ENCODE measurements at places on chromosomes 16 and 17.

DNA sequence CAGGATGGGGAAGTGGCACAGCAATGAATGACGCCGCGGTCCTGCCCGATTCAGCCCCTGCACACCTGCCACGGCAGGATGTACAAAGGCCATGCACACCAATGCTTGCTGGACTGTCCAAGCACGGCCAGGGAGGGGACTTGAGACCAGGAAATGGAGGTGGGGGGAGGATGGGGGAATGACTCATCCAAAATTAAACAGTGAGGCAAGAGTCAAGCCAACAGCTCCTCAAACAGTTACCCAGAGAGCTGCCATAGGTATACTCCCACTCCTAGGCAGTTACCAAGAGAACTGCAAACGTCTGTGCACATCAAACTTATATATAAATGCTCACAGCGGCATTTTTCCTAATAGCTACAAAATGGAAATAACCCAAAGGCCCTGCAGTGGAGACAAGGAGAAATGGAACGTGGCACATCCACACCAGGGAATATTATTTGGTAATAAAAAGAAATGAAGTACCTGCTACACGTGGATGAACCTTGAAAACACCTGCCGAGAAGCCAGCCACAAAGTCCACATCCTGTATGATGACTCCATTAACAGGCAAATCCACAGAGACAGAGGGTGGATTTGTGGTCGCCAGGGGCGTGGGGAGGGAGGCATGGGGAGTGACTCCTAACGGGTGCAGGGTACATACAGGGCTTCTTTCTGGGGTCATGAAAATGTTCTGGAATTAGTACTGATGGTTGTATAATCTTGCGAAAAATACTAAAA is 54.1 kb downstream of the VAC14 start:
- DNase-seq: no peak

DNA sequence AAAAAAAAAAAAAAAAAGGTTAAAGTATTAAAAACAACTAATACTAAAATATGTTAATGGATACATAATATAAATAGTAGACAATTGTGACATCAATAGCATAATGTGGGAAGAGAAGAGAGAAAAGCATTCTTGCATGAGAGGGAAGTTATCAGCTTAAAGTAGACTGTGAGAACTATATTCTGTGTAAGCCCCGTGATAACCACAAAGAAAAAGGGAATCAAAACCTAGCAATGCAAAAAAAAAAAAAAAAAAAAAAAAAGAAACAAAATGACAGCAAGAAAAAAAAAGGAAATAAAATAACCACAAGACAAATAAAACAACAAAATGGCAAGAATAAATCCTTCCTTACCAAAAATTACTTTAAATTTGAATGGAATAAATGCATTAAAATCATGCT is 39.8 kb upstream of the MYLK3 start:
- DNase-seq: no peak

GRCh38 chr17:66190738-66191592 is 968 bp downstream of the CEP112 start:
- no peak for DNase-seq

GRCh38 chr16:50800074-50800473 is 58.2 kb downstream of the CYLD start:
- DNase-seq: peak; percentile 22

GRCh38 chr16:27286451-27286850 is 17.9 kb upstream of the NSMCE1 start:
- no peak for DNase-seq

GRCh38 chr16:54503011-54503855 is 216.6 kb upstream of the IRX3 start:
- DNase-seq: peak; percentile 93

DNA sequence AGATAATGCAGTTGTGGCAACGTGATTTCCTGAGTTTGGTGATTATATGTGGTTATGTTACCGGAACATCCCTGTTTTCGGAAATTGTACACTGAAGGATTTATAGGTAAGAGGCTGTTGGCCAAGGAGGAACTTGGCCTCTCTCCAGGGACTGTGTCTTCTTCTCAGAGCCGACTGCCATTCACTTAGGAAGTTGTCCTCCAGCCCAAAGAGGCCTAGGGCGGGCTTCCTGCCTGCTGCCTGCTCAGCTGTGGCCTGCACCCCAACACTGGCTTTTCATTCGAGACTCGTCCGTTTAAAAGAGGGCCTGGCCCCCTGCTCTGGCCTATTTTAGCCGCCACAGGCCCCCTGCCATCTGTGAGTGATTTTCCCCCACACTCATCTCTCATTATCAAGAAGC is 64.3 kb downstream of the ZDHHC7 start:
- DNase-seq: no peak

DNA sequence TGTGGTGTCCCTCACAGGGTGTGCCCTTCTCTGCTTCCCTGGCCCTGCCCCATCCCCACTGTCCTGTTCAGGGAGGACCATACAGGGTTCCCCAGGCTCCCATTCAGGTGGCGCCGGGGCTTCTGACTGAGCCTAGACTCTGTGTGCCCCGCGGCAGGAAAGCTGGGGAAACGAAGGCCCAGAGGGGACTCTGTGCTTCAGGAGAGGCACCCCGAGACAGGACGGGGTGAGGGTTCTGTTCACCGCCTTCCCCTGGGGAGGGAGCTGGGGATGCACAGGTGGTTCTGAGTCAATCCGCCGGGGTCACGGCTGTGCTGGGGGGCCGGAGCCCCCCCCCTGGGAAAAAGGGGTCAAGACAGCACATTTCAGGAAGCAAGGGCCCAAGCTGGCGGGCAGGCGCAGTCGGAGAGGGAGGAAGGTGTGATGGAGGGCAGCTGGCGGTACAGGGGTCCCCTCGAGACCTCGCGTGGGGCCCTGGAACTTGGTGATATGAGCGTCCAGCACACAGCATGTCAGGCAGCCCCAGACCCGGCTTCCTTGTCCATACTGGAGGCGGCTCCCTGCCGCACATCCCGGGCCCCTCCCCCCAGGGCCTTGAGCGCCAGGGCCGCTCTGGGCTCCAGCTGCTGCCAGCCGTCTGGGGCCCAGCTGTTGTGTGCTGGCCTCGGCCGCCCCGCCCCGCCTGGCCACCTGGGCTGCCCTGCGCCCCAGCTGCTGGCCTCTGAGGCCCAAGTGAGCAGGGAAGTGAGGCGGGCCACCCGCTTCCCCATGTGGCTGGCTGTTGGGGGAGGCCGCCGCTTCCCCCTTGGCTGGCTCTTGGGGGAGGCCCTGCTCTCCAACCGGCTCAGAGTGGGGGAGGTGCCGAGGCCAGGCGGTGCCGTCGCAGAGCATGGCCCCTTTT is 5.6 kb upstream of the NOTUM start:
- DNase-seq: peak; percentile 99

Data from NCI-H524 (cell line).